ENCODE measurements at places on chromosomes 2 and 18.

- no peak for DNase-seq
These were observed 2.5 kb downstream of the PID1 start for GRCh38 chr2:229268626-229269025.

DNA sequence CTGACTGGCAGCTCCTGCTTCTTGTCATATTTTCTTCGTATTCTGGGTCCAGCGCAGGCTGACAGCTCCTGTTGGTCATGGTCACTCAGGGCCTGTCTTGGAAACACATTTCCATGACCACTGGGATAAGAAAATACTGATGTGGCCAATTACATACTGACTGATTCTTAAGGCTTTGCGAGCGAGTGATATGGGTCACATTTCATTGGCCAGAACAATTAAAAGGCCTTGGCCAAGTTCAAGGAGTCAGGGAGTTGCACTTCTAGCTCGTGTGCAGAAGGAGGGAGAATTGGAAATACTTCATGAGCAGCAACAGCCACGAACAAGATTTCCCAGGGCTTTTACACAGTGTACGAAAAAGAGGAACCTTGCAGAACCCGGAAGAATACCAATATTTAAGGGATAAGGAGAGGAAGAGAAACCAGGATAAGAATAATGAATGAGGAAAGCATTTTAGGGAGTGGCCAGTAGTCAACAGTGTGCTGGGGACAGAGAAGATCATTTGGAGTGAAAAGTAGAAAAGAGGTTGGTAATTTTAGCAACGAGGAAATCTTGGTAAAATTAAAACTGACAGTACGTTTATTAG lies 149.5 kb downstream of the ATP9B start:
- no peak for DNase-seq

GRCh38 chr18:57116598-57117132 lies 30.2 kb upstream of the BOD1L2 start:
- DNase-seq = no peak

GRCh38 chr2:201260302-201260800 lies at the start of gene CASP8:
Gene CASP8, plus strand, starts transcription at chr2:201260536. Its CDS starts 5,951 bp downstream, at chr2:201266487.
- DNase-seq = no peak

DNA sequence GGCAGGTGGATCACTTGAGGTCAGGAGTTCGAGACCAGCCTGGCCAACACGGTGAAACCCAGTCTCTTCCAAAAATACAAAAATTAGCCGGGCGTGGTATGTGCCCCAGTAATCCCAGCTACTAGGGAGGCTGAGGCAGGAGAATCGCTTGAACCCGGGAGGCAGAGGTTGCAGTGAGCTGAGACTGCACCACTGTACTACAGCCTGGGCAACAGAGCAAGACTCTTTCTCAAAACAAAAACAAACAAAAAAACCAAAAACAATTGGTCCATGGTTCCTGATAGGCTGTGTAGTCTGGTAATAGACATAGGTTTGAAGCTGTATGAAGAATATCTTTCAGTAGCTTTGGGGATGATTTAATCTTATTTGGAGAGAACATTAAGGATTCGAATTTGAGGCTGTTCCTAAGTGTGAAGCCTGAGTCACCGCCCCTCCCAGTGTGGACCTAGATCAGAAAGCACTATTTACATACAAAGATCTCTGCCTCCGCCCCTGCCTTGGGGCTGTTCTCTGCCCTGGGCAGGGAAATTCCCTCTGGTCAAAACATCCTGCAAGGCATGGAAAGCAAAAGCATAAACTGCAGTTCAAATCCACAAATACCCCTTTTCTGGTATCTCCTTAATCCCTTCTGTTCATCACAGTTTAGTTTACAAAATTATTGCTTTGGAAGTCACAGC lies 52.8 kb upstream of the PMAIP1 start:
- no peak for DNase-seq

DNA sequence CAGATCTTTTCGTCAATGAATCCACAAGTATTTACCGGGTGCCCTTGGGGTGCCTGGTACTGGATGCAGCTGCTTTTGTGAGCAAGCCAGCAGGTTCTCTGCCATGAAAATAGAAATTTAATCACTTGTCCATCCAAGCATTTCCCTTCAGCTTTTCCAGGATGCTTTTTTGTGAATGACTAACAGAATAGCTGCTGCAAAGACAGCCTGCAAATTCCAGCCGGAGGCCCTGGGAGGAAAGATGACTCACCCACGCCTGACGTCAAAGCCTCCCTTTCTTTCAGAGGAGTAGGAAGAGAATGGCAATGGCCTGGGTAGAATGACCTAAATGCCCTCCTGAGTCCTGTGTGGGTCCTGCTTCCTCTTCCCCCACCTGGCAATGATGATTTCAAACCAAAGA lies 111.9 kb downstream of the AP1S3 start:
- DNase-seq = peak; percentile 86

- no peak for DNase-seq
These were observed 20.6 kb upstream of the NDUFV2 start for GRCh38 chr18:9081940-9082339.

All from BE2C (cell line).